ENCODE measurements at places on chromosomes 1 and 21.

- DNase-seq: no peak
Observed at GRCh38 chr1:151837197-151837596, 2.4 kb downstream of the C2CD4D start.

DNA sequence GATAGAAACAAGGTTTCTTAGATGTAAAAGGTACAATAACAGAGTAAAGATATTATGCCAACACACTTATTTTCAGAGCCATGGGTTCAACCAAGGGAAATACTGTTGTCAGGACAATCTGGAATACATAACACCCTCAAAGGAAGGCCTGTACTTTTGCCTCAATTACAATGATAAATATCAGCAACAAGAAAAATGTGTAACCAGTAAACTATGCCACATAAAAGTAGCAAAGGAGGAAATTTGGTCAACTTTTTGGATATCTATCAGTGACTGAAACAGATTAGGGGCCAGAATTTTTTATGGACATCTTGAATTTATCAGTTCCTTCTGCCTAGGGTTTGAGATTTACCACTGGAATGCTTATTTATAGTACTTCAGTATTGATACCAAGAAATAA, 24.6 kb upstream of the RAP1GAP start:
- no peak for DNase-seq

DNA sequence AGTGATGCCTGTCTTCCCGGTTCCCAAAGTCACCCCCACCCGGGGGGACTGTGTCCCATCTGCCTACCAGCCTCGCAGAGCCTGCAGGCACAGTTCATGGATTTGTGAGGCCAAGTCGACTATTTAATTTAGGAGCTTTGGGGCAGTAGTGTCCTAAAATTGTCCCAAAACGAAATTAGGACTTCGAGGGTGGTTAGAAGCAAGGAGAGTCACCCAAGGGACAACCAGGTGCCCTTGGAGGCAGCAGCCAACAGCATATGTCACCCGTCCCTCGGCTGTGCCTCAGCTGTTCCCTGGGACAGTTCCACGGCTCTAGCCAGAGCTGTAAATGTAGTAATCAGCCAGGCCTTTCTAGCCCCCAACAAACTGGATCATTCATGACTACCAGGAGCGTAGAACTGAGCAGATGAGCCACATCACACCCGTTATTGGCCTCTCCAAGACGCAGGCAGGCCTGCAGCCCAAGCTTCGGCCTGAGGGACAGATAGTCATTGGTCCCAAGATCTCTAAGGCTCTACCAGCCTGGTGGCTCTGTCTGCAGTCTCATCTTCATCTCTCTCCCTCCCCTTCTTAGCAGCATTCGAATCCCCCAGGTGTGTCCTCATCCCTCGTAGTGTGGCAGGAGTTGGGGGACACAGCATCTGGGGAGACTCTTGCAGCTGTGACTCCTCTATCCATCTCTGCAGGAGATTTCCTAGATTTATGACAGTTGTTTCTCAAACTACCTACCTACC, 2.9 kb downstream of the PAX7 start:
- no peak for DNase-seq

GRCh38 chr1:2411801-2412394, 466 bp downstream of the PEX10 start:
- DNase-seq: no peak

GRCh38 chr1:50936321-50936720, 23.7 kb downstream of the FAF1 start:
- DNase-seq: no peak

Data from iPS DF 6.9 (cell line).